Activated CD8-positive, alpha-beta memory T cell treated with anti-CD3 and anti-CD28 coated beads for 1 hour (primary cell): ENCODE measurements at places on chromosomes 12 and 14.

DNA sequence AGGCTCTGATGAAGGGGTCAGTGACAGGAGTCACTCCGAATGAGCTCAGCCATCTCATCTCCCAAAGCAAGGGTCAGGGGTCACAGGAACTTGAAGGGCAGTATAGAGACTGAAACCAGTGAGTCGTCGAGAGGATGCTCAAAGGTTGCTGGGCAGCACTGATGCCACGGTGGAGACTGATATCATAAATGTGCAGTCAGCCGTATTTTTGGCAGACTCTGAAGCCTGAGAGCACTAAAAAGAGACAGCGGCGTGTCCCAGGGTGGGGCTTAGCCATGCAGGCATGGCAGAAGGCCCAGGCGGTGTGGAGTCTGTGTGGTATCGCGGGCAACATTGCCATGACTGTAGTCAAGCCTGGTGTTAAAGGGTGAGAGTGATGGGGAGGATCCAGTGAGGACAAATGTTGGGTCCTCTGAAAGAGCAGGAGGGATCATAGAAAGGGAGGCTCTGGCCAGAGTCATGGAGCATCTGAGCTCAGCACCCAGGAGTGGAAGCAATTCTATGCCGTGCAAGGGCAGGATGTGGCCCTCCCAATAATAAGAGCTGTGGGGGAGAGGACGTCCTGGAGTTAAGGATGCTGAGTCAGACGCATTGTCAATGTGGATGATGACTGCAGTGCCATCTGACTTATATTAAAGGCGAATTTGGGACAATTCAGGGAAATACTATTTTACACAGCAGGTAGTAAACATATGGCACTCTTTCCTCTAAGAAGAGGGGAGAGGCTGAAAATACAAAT lies 241.2 kb upstream of the FKBP4 start:
- no peak for DNase-seq

DNA sequence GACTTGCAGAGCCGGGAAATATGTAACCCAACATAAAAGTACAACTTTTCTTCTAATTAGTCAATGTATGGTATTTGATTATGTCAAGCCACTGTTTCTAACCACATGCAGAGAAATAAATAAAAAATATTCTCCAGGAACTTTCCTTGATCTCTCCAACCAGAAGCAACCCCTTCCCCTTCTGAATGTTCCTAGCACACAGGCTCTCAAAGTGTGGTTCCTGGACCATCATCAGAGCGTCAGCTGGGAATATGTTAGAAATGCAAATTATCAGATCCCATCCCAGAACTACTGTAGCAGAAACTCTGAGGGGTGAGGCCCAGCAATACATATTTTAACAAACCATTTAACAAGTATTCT lies 21.0 kb upstream of the ITPR2 start:
- no peak for DNase-seq

GRCh38 chr12:29756741-29757390 lies 26.9 kb downstream of the TMTC1 start:
- no peak for DNase-seq

DNA sequence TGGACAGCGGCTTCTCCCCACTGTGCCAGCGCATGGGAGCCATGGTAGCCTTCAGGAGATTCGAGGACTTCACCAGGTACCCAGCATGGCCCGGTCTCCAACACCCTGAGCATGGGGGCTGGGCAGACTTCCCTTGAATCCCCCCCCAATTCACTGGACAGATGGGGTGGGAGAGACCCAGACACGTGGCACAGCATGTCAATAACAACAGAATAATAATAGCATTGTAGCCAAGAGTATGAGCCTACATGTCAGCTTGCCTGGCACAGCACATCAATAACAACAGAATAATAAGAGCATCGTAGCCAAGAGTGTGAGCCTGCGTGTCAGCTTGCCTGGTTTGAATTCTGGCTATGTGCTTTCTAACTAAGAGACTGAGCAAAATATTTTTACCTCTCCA lies 76.4 kb downstream of the FOXN4 start:
- no peak for DNase-seq

GRCh38 chr12:61267474-61267873 lies 992.7 kb upstream of the USP15 start:
- no peak for DNase-seq

DNA sequence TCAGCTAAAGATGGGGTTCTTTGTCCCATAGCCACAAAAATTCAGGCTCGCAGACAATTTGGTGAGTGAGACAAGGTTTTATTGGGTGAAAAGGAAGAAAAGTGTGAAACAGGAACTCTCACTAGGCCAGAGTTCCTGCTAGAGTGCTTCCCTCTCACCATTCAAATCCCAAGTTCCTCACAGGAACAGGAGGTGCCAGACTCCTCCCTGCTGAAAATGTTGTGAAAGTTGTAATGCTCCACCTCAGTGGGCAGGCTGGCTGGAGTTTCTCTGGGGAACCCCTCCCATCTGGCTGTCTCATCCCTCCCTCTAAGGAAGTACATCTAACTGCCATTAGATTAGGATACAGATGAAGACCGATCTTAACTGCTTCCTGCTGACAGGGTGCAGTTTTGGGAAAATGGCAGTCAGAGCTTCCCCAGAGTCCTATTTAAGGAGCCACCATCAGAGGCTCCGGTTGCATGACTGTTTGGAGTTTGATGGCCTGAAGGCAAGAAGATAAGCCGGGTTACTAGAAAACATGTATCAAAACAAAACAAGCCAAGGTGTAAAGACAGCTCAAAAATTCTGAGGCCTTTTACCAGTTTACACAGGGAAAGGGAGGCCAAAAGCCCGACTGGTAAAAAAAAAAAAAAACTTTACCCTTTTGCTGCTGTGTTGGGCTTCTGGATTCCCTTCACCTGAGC lies 127.6 kb downstream of the FSCB start:
- DNase-seq: no peak

DNA sequence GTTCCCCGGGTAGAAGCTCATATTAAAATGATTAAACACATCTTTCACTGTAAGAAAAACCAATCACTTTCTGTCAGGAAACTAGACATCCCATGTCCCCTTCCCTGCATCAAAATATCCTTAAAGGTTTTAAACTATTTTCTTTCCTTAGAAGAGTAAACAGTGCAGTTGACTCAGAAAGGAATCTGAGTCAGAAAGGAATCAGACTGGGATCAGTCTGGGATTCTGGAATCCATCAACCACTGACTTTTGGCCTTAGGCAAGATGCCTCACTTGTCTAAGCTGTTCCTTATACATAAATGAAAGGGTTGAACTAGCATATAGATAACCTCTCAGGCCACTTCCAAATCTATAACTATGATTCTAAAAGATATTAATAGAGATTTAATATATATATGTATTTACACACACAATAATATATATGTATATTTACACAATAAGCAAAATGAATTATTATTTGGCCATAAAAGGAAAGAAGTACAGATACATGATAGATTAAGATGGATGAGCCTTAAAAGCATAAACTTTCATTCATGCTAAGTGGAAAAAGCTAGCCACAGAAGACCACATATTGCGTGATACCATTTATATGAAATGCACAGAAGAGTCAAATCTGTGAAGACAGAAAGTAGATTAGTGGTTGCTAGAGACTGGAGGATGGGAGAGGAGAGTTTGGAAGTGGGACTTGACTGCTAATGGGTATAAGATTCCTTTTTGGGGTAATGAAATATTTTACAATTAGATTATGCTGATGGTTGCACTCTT lies 114.4 kb downstream of the SLC38A1 start:
- DNase-seq: no peak

GRCh38 chr12:117494833-117495655 lies 133.6 kb upstream of the NOS1 start:
- no peak for DNase-seq

GRCh38 chr14:36430169-36430568 lies 89.9 kb downstream of the NKX2-1 start:
- DNase-seq: no peak

GRCh38 chr14:61510736-61511557 lies 184.4 kb upstream of the HIF1A start:
- no peak for DNase-seq

GRCh38 chr12:76123259-76124212 lies 39.1 kb upstream of the NAP1L1 start:
- DNase-seq: no peak

DNA sequence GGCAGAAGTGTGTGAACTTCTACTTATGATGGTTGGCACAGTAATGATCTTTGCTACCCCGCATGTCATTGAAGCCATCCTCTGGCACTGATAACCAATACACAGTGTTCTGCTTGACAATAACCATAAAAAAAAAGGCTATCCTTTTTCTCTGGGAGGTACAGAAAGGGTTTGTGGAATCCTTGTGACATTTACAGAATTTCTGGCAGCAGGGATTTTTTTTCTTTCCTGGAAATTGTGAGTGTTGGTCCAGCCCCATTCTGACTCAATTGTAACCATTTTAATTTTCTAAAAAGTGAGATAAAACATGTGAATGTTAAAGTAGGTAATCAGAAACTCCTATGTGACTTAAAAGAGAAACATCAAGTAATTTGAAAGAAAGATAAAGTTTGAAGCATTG lies 943.8 kb downstream of the TMTC2 start:
- no peak for DNase-seq

- no peak for DNase-seq
These were observed 63.5 kb downstream of the ST8SIA1 start for GRCh38 chr12:22271023-22271422.

GRCh38 chr12:31412292-31412801 lies 86.4 kb upstream of the SINHCAF start:
- DNase-seq: no peak

DNA sequence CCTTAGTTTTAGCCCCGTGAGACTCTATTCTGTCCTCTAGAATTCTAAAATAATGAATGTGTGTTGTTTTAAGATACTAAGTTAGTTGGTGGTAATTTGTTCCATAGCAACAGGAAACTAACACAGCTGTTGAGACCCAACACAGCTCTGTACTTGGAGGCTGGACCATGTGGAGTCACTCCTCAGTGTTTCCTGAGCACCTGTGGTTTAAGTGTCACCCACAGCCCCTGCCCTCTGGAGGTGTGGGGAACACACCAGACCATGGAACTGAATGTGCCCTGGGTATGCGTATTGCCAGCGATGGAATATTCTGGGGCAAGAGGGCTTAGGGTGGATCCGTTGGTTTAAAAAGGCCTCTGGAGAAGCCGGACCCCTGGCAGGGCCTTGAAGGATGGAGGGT lies 16.6 kb upstream of the GPR68 start:
- DNase-seq: no peak

DNA sequence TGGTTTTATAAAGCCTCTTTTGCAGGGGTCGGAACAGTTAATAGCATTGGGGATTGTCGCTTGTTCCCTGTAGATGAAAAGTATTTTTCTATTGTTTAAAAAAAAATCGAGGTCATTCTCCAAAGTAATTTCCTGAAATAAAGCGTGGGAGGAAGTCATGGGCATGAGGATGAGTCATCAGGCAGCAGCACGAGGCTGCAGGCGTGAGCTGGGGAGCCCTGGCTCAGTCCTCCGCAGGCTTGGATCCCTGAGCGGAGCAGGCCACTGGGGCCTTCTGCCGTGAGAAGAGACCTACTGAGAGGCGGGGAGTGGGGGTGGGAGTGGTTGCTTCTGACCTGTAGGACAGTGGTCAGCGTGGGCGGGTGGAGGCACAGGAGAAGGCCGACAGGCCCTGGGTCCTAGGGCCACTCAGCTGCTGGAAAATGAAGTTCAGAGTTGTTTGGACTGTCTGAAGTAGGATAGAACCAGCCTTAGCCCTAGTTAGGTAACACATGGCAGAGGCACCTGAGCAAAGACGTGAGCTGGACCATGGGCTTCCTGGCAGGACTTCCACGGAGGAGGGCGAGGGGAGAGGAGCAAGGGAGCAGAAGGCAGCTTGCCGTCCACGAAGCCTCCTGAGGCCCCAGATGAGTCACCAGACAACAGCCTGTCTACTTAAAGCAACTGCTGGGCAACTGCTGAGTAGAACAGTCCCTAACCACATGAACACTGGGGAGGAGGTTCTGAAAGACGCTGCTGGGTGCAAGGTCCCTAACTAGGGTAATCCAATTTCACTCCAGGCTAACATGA lies 21.1 kb upstream of the LGALS3 start:
- no peak for DNase-seq

GRCh38 chr14:96176275-96176674 lies 28.4 kb upstream of the BDKRB2 start:
- DNase-seq: no peak

DNA sequence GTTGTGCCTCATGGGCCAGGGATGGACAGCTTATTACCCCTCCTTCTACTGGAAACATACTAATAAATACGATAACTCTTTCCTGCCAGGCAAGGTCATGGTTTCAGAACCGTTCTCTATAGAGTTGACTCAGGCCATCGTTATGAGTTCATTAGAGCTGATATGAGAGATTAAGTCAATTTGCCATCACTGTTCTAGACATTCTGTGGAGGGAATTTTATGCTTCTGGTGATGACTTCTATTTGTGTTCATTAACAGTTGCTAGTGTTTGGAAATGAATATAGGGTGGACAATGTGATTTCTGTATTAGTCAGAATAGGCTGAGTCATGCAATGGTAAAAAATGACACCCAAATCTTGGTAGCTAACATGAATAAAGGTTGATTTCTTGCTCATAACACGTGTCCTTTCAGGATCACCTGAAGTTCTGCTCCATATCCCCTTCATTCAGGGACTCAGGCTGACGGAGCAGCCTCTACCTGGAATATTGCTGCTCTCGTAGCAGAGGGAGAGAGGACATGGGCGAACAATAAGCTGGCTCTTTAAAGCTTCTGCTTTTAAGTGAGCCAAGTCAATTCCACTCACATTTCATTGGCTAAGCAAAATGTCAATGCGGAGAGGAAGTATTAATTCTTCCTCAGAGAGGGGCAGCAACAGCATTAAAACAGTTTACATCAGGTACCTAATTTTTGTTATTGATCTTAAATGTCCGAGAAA lies 18.5 kb upstream of the TBPL2 start:
- DNase-seq: no peak

DNA sequence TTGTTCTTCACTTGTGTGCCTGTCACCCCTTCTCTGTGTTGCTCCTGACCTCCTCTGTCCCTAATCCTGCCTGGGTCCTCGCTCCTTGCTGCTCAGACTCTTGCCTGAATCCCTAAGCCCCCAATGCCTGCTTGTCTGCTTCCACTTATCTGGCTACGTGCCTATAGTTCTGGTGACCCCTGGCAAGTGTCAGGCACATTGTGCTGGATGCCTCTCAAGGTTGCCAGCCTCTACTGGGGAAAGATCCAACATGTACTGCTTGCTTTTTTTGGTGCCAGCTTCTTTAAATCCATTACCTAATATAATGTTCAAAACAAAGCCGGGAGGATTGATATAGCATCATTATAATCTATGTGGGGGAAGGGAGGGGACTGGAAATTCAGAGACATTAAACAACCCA lies 448.0 kb upstream of the CCDC196 start:
- no peak for DNase-seq

DNA sequence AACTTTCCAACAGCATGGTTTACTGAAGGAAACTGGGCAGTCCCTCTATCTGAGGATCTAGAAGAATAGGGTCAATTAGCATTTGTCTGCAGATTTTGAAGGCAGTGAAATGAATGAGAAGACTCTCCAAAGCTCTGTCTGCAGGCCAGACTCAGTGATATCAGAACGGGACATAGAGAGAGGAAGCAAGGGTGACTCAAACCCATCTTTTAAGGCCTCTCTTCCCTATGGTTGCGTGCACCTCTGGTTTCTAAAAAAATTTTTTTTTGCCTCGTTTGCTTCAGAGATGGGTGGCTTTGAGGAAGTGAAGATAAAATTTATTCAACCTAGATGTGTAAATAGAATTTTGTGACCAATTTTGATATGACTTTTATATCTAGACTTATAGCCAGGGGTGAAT lies 71.9 kb upstream of the HOXC13 start:
- DNase-seq: no peak
